ENCODE measurements at places on chromosomes 6 and 20. TPM values are rescaled to one million over a fixed set of nuclear protein-coding genes. Genes with fewer than 3 reads are reported as not detected.

EYA2 gene
- total RNA-seq: 0.10 TPM

SGK2 gene
- total RNA-seq: not detected

IL17A gene
- 0.12 TPM for total RNA-seq

MICB gene
- total RNA-seq: 34.4 TPM

BEND6 gene
- 24.6 TPM for total RNA-seq

CCDC170 gene
- not detected for total RNA-seq

GRCh38 chr6:104858642-104859041 lies 1.1 kb downstream of the HACE1 start:
- no peak for DNase-seq

- DNase-seq: peak; percentile 83
Observed at GRCh38 chr20:53672484-53673129, 79.0 kb upstream of the ZNF217 start.

DNA sequence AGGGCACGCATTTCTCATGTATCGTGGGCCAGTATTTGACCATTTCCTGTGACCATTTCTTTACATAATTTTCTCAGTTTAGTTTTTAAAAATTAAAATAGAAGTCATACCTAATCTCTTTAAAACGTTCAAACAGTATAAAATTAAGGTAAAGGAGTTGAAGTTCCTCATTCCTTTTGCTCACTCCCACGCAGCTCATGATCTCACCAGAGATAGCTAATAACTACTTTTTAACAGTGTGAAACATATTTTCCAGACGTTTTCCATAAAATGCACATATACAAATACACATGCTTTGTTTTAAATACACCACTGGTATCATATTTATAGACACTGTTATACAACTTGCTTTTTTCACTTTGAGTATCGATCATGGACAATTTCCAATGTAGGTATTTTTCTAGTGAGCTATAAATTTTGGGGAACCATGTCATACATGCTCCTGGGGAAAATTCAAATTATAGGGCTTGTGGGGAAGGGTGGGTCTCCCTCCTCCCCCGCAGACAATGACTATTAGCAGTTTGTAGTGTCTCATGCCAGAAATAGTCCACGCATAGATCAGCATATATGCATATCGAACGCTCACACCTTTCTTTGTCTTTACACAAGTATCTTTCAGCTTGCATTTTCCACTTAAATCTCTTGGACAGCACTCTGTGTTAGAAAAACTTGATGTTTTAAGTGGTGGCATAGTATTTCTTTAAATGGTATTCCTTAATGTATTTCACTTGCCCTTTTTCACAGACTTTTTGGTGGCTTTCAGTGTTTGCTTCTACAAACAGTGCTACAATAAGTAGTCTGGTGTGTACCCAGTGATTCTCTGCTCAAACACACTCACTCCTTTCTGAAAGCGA lies 145.5 kb upstream of the ZNF217 start:
- peak; percentile 40 for DNase-seq

GRCh38 chr20:60104993-60105803 lies 147.0 kb downstream of the CDH26 start:
- DNase-seq: no peak

- peak; percentile 42 for DNase-seq
Observed at GRCh38 chr6:151690303-151690702, 117.2 kb upstream of the ESR1 start.

Data from RPMI7951 (cell line).